ENCODE measurements at places on chromosomes 16 and 17.

GRCh38 chr17:58680038-58680369 lies 11.8 kb downstream of the TEX14 start:
- DNase-seq, result no peak

- DNase-seq, result no peak
These were observed 1.2 kb downstream of the RPS15A start for GRCh38 chr16:18788828-18789514.

DNA sequence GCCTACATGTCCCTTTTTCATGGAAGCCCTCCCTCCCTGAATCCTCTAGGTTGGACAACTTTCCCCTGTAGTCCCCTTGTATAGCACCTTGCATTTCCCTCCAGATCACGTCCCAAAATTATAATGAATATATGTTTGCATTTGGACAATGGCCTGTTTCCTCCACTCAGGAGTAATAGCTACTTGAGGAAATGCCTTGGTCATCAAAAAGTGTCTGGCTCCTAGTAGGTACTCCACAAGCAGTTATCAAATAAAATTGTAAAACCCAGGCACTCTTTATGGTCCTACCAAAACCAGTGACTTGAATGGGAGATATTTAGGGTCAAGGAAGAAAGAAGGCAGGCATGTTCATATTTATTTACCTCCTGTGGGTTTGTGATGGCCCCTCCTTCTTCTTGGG lies 59.6 kb downstream of the RBFOX1 start:
- no peak for DNase-seq

GRCh38 chr16:53766304-53767016 lies 62.5 kb downstream of the FTO start:
- DNase-seq, result no peak
